ENCODE measurements at places on chromosomes 3 and 15.

DNA sequence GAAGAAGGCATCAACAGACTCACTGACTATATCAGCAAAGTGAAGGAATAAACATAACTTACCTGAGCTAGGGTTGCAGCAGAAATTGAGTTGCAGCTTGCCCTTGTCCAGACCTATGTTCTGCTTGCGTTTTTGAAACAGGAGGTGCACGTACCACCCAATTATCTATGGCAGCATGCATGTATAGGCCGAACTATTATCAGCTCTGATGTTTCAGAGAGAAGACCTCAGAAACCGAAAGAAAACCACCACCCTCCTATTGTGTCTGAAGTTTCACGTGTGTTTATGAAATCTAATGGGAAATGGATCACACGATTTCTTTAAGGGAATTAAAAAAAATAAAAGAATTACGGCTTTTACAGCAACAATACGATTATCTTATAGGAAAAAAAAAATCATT is 17.8 kb downstream of the LMOD3 start:
- DNase-seq: no peak

GRCh38 chr3:184778426-184779332 is 33.3 kb upstream of the VPS8 start:
- no peak for DNase-seq

DNA sequence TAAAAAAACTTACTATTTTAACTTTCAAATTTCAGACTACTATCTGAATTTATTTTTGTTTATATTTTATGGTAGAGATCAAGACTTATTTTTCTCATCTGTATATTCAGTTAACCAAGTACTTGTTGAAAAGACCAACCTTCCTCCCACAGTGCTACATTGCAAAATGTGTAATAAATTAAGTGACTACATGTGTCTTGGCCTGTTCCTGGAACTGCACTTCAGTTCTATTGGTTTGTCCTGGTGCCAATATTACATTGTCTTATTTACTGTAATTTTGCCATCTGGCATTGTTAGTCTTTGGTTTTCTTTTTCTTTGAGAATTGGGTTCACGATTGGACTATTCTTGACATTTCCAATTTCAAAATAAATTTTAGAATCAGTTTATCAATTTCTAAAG is 138.4 kb upstream of the KCNMB2 start:
- DNase-seq: no peak

DNA sequence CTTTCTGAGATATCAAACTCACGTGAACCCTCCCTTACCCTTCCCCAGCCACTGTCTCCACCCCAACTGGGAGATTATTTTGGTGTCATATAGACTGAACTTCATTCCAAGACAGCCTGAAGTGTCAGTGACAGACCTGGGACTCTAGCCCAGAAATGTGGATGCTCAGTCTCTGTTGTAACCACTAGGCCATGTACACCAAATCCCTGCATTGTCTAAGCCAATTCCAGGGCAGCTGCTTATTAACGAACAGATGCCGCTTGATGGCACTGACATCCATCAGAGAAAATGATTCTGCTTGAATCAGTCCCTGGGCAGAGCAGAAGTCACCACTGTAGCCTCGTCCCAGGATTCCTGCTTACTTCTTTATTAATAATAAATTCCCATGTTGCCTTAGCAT is 305.5 kb downstream of the GRM7 start:
- DNase-seq: no peak

DNA sequence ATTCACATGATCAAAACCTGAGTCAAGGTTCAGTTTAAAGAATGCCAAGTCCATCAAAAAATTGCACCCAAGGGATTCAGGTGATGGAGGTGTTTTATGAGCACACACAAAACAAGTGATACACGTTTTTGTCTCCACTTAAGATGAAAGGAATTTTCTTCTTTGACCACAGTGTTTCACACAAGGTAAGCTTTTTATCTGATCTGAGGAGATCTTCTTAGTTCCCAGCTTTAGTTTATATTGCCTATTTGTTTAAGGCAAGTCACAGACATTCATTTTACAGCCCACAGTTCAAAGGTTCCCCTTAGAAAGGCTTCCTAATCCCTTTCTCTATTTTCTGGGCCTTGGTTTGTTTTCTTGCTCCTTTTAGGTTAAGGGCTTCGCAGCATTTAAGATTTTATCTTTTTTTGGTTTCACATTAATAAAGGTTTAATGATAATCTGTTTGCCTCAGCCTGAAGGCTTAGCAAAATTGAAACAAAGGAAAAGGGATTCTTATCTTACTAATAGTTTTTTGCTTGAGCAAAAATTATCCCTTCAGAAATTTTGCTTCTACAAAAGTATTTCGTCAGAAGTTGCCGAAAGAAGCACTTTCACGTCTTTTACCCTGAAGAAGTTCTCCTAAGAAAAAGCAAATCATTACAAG is 420.5 kb upstream of the NAALADL2 start:
- DNase-seq: no peak

DNA sequence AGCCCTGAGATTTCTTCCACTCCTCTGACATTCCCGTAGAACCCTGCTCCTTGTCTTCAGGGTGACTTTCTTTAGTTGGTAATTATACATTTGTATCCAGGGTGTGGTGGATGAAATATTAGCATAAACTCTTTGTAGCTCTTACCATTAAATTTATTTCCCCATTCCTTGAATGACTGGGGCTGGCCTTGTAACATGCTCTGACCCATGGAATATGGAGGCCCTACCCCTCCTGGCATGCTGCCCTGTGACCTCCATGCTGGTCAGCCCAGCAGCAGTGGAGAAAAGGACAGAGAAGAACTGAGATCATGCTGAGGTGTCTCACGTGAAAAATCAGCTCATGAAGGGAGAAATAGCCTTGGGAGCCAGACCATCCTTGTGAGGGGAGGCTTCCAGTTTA is 96.1 kb upstream of the PROK2 start:
- DNase-seq: no peak

GRCh38 chr15:67005294-67005996 is 60.0 kb upstream of the SMAD3 start:
- no peak for DNase-seq

GRCh38 chr15:36802861-36803531 is 223.6 kb downstream of the CDIN1 start:
- no peak for DNase-seq

- DNase-seq: no peak
These were observed 193.6 kb downstream of the TP63 start for GRCh38 chr3:189824629-189825312.

DNA sequence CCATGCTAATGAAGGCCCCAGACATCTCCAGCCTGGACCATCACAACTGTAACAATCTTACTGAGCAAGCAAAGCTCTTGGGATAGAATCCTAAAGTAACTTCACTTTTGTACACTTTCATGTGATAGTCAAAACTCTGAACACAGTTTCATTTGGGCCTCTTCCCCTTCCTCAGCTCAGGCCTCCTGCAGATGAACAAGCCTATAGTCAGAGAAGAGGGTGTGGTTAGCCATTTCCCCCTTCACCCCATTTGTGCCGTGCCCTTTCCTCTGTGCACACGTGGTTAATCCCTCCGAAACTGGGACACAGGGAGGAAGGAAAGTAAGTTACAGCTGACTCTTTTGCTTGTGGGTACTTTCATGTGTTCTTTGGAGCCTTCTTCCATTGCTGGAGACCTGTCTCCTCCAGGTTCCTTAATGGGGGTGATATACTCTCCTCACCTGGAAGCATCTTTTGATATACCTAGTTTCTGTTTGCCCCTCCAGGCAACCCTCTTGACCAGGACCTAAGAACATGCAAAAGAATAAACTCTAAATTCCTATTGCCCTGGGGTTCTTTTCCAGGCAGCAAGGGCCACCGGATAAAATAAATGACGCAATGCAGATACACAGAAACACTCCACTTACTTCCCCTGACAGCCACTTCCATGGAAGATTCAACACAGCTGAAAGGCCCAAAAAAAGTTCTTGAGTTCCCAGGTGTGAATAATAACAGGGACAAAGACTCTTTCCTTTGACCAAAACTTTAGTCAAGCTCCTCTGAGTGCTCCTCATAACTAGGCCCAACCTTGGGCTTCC is 29.6 kb upstream of the CSTA start:
- DNase-seq: no peak

GRCh38 chr15:69861331-69862171 is 236.2 kb downstream of the TLE3 start:
- no peak for DNase-seq

GRCh38 chr15:56325186-56325585 is 40.0 kb upstream of the TEX9 start:
- DNase-seq: no peak

DNA sequence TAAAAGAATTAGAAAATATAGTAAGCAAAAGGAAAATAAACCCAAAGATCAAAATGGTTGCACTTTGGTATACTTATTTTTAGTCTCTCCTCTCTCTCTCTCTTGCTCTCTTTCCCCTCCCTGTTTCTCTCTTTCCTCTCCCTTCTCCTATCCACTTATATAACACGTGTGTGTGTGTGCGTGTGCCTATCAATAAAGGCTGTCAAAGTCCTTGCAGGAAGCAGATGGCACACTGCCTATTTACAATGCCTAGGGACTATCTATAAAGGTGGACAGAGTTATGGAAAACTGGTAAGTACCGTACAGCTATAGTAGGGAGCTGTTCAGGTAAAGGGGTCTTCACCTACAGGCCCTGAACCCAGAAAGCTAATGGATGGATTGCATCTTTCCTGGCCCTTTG is 161.6 kb downstream of the SQOR start:
- no peak for DNase-seq

GRCh38 chr3:32880225-32880624 is 62.4 kb downstream of the TRIM71 start:
- no peak for DNase-seq

GRCh38 chr3:194750491-194750828 is 64.8 kb downstream of the FAM43A start:
- no peak for DNase-seq

DNA sequence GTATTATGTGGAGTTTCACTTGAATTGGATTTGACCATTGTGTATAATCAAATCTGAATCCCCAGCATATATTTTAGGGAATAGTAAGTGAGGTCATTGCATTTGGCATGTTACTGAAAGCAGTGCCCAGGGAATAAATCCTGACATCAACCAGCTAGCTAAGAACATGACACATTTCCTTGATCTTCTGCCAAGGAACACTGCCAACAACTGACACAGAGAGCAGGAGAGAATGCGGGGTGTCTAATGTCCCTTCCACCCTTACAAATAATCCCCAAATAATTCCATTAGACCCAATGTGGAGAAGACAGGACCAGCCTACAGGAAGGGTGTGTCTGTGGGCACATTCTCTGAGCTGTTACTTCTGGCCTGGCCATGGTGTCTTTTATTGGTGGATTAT is 30.6 kb upstream of the UBE3A start:
- DNase-seq: no peak

- no peak for DNase-seq
These were observed 13.2 kb downstream of the CLASP2 start for GRCh38 chr3:33704891-33705290.

DNA sequence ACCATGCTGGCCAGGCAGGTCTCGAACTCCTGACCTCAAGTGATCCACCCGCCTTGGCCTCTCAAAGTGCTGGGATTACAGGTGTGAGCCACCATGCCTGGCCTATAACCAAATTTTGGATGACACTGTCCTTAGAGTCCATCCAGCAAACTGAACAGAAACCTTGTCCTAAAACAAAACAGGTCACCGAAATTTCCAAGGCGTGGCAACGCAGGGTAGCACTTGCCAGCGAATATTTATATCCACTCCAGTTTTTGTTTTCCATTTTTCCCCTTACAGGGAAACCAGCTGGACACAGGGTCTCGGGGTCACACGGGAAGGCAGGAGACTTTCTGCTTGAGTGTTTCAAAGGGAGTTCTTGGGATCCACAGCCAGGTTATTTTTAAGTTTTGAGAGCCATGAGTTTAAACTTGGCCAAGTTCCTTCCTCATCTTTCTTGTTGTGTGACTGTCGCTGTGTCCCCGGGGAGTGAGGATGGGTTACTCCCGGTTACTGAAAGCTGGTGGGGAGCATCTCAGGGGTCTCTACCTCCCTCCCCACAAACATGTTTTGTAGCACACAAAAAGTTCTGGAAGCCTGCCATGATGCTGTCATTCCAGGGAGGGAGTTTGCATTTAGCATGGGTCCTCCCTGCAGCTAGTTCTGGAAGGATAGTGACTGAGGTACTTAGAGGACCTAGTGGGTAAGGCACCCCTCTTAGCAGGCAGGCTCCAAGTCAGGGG is 12.6 kb downstream of the LIMD1 start:
- DNase-seq: no peak

- DNase-seq: no peak
These were observed 43.0 kb upstream of the NTRK3 start for GRCh38 chr15:88299497-88299896.

GRCh38 chr15:59699810-59700431 is 10.8 kb upstream of the BNIP2 start:
- DNase-seq: no peak

DNA sequence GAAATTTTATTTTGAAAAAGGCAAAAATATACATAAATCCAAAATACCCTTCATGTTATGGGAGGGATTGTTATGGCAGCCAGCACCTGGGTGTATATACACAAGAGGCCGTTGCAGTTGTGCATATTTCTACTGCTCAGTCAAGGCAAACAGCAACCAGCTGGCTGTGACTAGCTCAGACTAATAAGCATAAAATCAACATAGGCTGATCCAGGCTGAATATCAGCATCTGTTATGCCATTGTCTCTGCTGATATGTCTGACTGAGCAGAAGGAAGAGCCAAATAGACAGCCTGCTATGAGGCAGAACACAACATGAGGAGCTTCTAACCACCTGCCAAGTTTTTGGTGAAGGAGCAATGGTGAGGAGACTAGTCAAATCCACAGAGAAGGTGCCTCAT is 457.5 kb upstream of the ALCAM start:
- DNase-seq: no peak

Data from activated CD8-positive, alpha-beta memory T cell treated with anti-CD3 and anti-CD28 coated beads for 24 hours (primary cell).